Foreskin fibroblast (primary cell): ENCODE measurements at places on chromosomes 16 and 17.

DNA sequence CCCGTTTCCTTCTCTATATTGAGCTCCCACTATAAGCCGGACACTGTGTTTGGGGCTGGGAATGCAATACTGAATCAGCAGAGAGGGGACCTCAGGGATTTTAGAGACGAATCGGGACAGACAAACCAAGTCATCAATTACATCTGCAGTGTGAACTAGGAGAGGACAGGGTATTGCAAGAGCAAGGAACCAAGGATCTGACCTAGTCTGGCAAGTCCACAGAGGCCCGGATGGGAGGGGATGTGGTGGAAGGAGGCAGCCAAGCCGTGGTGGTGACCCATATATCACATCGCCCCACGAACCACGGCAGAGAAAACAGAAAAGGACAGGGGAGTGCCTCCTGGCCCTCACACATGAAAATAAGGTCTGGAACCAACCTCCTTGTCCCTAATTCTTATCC, 28.1 kb upstream of the NXPH3 start:
- DNase-seq = no peak

GRCh38 chr17:38706505-38707216, 1.6 kb downstream of the MLLT6 start:
- no peak for DNase-seq

DNA sequence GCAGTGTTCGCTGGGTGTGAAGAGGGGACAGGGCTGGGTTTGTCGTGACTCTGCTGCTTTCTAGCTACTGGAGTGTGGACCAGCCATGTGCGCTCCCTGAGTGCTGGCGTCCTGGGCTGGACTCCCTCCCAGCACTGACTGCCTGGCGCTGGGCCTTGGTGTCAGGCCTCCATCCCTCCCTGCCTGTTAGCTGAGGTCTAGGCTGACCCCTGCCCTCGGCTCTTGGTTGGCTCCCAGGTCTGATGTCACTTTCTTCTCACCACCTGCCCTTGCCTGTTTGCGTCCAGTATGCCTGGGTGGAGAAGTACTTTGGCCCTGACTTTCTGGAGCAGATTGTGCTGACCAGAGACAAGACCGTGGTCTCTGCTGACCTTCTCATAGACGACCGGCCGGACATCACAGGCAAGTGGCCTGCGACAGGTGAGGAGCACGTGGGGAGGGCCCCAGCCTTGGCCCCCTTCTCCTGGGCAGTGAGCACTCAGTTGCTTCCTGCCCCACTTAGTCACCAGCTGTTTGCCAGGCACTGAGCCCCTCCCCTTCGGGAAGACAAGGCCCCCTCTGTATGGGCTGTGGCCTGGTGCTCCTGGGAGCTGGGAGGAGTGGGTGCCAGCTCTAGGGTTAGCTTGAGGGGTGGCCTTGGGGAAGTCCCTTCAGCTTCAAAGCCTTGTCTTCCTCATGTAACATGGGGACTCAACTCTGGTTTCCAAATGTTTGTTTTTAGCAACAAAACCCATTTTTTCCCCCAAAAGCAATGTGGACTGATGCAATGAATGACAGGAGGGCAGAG, 41.5 kb downstream of the NT5M start:
- DNase-seq = no peak

GRCh38 chr17:36661047-36661666, 59.8 kb downstream of the MRM1 start:
- DNase-seq = no peak
